ENCODE measurements at places on chromosomes 12 and 14.

DNA sequence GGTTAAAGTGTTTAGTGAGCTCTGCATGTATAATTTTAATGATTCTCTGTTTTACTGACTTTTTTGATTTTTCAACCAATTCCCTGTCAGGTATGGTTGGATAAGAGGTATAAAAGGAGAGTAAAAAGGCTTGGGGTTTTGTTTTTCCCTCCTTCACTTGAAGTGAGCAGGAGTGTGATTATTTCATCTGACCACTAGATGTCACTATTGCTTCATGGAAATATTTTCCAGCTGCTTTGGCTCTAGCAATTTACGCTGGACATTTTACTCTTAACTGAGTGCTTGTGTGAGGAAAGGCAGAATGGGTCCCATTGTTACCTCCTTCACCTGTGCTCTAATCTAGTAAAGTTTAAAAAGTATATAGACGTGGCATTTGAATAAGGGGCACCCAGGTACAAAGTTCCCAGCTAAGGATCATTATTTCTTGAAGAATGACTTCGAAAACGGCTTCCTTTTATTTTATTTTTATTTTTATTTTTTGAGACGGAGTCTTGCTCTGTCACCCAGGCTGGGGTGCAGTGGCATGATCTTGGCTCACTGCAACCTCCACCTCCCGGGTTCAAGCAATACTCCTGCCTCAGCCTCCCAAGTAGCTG, 66.5 kb downstream of the TBC1D30 start:
- peak; percentile 8 for DNase-seq

GRCh38 chr12:19125325-19125724, 4.2 kb upstream of the PLEKHA5 start:
- DNase-seq: no peak

- no peak for DNase-seq
These were observed 79.0 kb downstream of the PLCZ1 start for GRCh38 chr12:18658829-18659228.

DNA sequence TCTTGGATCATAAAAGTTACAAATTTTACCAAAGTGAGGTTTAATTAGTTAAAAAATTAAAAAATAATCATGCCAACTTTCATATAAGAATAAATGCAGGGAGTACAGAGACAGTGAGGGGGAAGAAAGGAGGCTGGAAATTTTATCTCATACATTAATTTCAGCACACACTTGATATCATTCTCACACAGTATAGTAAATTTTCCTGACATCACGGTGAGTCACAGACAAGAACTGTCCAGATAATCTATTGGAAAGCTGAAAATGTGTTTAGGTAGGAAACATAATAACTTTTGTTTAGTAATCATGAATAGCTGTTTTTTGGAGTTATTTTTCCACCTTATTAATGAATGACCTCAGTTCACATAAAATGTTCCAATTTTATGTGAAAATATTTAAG, 1204.8 kb downstream of the GALC start:
- no peak for DNase-seq

- no peak for DNase-seq
These were observed 61.3 kb downstream of the ATF7IP start for GRCh38 chr12:14426792-14427191.

GRCh38 chr14:65748796-65749195, 336.3 kb downstream of the FUT8 start:
- DNase-seq: no peak

DNA sequence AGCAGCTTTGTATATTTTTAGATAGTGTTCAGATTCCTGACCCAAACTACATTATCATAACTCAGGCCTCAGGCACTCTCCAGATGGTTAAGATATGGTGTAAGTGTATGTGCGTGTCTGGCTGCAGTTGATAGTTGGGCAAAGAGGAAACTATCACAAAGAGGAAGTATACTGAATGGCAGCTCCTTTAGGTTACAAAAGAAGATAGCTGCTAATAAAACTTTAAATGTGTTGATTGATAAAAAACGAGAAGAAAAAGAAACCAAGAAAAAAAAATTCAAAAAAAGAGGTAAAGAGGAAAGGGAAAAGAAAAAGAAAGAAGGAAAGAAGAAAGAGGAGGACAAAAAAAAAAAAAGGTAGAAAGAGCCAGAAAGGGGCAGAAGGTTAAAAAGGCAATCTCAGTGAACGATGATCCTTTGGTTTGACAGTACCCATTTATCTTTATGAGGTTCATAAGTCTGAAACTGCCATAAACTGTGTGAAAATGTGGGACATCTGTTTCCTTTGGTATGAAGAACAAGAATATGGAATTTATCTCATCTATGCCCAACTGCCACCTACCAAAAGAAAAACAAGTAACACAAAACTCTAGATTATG, 42.2 kb downstream of the TAOK3 start:
- DNase-seq: no peak

DNA sequence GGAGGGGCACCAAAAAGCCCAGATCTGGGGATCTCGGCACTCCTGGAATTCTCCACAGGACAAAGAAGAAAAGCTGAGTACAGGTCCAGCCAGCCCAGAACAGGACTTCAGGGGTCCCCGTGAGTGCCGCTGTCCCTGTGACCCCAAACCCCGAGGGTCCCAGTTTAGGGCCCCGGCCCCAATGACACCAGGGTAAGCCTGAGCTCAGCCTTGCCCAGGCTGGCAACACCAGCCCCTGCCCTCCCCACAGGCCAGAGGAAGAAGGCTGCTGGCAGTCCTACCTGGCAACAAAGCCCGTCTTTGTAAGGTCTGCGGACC, 1.8 kb downstream of the CDK2AP1 start:
- no peak for DNase-seq

DNA sequence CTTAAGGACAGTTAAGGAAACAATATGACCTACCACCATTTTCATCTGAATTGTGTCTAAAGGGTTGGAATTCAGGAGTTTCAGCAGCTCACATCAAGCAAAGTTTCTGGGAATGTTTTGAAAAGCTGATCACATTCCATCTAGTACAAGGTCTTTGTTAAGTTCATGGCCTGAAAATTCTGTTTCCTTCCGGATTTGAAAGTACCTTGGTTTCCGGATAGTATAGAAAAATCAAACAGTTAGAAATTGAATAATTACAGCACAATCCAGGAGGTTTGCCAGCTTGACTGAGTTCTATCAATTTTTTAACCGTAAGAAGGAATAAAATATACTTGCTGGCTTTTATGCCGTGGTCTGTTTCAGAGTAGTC, 136.5 kb downstream of the HMGA2 start:
- DNase-seq: no peak

DNA sequence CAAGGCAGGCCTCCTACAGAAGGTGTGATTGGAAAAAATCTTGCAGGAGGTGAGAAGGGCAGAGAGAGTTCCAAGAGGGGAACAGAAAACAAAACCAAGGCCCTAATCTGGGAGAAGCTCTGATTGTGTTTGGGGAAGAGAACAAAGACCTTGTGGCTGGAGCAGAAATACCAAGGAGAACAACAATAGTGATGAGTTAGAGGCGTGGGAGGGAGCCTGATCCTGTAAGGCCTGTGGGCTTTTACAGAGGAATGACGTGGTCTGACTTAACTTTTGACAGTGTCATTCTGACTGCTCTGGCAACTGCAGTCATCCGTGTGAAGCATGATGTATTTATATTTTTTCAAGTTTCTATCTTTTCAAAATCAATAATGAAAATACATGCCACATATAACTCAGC, 200.6 kb downstream of the ANO4 start:
- no peak for DNase-seq

DNA sequence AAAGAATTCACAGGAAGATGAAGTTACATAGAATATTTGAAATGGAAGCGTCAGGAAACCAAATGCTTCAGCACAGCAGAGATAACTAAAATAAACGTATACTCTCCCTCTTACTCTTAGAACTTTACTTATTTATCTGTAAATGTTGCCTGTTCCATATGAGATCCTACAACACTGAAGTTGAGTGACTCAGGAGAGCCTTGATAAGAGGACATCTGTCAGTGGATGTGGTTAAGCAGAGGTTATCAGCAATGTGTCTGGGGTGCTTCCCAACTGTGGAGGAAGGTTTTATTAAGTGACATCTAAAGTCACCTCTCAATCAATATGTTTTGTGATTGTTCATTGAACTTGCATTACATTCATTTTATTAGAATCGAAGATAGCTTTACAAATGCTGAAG, 81.9 kb downstream of the NEDD1 start:
- no peak for DNase-seq

DNA sequence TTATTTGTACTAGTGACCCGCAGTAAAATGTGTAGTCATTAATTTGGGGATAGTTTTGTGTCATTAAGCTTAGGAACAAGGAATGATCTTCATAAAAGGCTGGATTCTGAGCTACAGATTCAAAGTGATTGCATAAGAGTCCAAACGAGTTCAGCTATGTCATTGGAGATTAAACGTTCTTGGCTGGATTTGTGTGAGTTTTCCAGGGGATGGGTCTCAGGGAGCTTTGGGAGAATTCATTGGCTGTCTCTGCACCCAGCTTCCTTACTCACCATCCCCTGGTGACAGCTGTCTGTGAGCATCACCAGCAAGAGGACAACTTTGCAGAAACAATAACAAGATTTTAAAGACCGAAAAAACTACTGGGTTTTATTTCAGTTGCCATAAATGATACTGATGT, 130.4 kb downstream of the DAAM1 start:
- DNase-seq: no peak
